ENCODE measurements at places on chromosomes 13 and 19.

DNA sequence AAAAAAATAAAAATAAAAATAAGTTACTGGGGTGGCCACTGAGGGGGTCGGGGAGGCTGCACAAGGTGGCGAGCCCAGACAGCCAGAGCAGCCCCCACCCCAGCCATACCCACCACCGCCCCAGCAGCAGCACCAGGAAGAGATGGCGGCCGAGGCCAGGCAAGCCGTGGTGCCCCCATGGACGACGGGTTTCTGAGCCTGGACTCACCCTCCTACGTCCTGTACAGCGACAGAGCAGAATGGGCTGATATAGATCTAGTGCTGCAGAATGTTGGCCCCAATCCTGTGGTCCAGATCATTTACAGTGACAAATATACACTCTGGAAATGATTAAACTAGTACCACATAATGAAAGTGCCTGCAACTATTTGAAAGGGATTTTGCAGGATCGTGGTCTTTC, 71.6 kb upstream of the ZDHHC20 start:
- DNase-seq: no peak

DNA sequence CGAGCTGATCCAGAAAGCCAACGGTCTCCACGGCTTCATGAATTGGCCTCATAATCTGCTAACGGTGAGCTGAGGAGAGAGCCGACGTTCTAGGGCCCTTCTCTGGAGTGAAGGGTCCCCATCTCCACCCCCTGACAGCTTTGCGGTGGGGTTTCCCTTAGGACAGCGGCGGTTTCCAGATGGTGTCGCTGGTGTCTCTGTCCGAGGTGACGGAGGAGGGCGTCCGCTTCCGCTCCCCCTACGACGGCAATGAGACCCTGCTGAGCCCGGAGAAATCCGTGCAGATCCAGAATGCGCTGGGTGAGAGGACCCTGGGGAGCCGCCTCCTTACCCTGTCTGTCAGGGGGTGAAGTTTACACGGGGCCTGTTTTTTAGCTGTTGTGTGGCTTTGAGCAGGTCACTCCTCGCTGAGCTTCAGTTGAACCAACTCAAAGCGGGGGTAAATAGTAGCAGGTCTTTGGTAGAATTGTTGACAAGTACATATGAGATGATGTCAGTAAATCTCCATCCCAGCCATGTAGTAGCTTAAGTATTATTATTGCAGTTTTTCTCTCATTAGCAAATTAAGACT, 801 bp downstream of the QTRT1 start:
- no peak for DNase-seq

- DNase-seq: peak; percentile 63
These were observed 82.2 kb downstream of the SLAIN1 start for GRCh38 chr13:77779552-77780272.

DNA sequence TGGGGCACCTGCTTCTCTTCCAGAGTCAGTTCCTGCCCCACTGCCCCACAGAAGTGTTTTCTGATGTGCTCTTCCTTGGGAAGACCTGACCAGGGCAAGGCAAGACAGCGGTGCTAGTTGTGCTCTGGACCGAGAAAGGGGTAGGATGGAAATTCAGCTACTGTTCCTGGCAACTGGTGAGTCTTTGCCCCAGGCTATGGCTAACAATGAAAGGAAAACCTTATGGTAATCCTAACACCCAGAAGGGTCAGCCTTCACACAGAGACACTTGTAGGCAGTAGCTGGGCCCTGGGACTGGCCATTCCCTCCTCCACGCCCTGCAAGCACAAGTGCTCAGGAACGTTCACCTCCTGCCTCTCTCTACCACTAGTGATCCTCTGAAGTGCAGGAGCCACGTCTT, 9.6 kb upstream of the CYSLTR2 start:
- no peak for DNase-seq

GRCh38 chr13:111251646-111252445, 68.6 kb upstream of the TEX29 start:
- no peak for DNase-seq

- DNase-seq: peak; percentile 25
These were observed 515.0 kb upstream of the KLHL1 start for GRCh38 chr13:70623239-70623638.

GRCh38 chr19:6970021-6970420, 51.2 kb downstream of the MBD3L2B start:
- no peak for DNase-seq

- DNase-seq: peak; percentile 98
These were observed 7.4 kb upstream of the ESD start for GRCh38 chr13:46804391-46804815.
